ENCODE measurements at places on chromosomes 12 and 14.

- DNase-seq = no peak
These were observed 46.1 kb downstream of the STX2 start for GRCh38 chr12:130792821-130793553.

GRCh38 chr12:22399464-22400180, 65.1 kb upstream of the ST8SIA1 start:
- no peak for DNase-seq

- no peak for DNase-seq
These were observed 169.5 kb upstream of the EGLN3 start for GRCh38 chr14:34120185-34120977.

- no peak for DNase-seq
These were observed 124.4 kb upstream of the TMTC1 start for GRCh38 chr12:29908157-29908556.

DNA sequence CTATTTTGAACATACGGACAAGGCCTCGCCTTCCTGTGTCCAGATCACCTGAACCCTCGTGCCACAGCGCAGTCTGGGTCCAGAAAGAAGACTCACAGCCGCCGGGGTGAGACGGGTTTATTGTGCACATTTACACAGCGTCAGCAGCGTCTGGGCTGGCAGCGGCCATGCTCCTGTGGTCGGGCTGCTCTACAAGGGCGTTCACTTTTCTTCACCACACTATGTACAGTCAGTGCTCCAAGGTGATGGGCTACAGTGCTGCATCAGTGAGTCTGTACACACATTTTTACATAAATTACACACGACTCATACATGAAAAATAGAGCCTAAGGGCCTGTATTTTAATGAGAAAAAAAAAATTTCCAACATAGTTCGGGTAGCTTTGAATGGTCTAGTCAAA, 18.0 kb downstream of the ZFYVE21 start:
- DNase-seq = peak; percentile 59

GRCh38 chr12:56198836-56199235, 9.6 kb upstream of the SMARCC2 start:
- no peak for DNase-seq

GRCh38 chr12:115385141-115385540, 701.2 kb upstream of the TBX3 start:
- DNase-seq = no peak

DNA sequence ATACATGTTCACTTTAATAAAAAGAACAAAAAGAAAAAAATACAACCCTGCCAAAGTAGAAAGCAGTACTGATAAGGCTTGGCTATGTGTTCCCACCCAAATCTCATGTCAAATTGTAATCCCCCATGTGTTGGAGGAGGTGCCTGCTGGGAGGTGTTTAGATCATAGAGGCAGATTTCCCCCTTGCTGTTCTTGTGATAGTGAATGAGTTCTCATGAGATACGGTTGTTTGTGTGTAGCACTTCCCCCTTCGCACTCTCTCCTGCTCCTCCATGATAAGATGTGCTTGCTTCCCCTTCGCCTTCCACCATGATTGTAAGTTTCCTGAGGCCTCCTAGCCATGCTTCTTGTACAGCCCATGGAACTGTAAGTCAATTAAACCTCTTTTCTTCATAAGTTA, 59.9 kb downstream of the USP15 start:
- no peak for DNase-seq

- DNase-seq = no peak
These were observed 53.6 kb downstream of the LGMN start for GRCh38 chr14:92694807-92695206.

DNA sequence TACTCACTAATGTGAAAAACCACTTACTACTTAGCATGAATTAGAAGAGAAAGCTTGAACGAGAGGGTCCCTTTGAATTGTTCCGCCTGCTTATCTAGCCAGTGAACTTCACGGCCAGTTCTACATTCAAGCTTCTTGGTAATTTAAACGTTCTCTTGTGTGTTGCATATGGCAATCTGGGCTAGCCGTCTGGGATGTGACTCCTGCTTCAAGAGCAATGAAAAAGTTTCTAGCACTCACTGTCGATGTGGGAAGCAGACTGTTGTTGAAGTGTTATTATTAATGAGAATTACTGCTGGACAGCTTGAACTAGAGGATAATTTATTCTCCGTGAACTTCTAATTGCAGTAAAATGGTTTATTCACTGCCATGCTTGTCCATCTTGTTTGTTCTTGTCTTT, 93.9 kb downstream of the SLC15A5 start:
- no peak for DNase-seq
